ENCODE measurements at places on chromosomes 2 and 18.

DNA sequence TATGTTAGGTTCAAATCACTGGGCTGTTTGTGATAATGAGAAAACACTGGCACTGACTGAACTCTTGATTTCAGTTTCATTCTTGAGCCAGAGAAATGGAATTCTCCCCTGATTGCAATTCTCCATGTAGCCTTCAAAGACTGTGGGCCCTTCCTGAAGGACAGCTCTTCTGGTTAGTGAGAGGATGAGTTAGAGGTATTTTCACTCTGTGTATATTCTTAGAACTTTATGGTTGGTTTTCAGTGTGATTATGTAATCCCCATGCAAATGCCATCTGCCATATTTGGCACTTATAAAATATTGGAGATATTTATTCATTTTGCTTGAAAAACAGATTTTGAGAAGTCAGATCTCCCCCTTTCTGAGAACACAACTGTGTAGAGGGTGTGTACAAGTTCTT is 323.7 kb downstream of the SLC4A3 start:
- DNase-seq = no peak

DNA sequence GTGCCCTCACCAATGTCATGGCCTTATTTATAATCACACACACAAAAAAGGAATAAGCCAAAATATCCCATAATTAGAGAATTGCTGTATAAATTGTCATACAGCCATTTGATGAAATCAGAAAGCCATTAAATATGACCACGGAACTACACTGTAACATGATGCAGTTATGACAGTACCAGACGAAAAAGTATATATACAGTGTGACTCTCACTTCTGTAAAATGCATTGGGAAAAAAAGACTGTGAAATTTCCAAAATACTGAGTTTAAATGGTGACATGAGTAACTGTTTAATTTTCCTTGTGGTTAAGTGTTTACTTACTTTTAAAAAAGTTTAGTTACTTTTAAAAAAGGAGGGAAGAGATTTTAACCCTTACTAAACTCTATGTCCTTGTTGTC is 25.4 kb downstream of the UXS1 start:
- DNase-seq = no peak

DNA sequence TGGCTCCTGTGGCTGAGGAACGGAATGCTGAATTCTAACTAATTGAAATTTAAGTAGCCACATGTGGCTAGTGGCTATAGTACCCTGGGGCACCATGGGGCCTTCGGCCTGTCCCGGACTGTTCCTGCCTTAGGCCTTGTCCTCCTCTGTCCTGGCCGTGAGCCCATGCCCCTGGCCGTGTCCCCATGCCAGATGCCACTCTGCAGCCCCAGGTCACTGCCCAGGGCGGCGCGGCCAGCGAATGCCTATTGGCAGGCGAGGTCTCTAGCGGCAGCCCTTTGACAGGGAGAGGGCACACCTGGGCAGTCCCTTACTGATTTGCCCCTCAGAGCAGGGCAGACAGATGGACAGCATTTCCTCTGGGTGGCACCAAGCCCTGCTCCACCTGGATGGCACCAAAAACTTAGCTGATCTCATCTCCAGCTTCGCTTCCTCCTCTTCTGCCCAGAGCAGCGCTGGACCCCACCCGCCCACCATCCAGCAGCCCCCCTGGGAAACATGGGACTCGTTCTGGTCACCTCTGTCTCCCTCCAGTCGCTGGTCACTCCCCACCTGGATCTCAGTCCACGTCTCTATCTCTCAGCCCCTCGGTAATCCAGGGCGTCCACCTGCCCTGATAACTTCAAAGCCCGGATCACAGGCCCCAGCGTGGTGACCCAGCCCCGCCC is 1.1 kb upstream of the DGKD start:
- DNase-seq = no peak

DNA sequence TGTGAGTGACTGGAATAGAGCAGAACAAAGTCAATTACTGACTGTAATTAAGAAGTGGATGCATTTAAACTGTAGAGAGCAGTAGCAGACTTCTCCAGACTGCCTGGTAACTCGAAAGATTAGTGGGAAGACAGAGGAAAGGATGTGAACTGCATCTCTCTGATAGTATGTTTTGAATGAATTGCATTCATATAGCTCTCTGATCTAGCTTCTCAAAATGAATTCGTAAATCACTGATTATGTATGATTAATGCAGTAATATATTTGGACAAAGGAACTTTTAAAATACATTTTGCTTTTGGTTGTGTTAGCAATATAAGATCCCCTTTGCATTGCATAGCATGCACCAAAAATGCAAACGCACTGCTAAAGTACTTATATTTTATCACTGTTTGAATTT is 304.0 kb downstream of the ARHGAP15 start:
- DNase-seq = no peak

GRCh38 chr2:46876741-46877384 is 38.7 kb downstream of the MCFD2 start:
- DNase-seq = no peak

GRCh38 chr2:189937691-189938090 is 124.8 kb downstream of the MSTN start:
- DNase-seq = no peak

DNA sequence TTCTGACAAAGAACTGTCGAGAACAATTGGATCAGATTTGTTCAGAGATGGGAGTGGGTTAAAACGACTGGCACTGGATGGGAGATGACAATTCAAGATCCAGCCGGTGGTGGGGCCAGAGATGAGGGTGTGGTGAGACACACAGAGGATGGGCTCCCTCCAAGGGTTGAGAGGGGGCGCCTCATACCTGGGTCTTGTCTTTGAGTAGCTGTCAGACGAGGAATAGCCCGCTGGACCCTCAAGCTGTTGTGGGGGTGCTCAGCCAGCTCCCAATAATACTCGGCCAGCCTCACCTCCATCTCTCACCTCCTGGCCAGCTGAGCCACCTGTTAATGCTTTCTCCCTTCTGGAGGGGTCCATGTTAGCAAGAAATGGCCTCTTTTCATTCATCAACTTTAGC is 14.0 kb downstream of the INPP5D start:
- DNase-seq = no peak

- DNase-seq = no peak
Observed at GRCh38 chr2:151192681-151193080, 69.0 kb downstream of the RBM43 start.

GRCh38 chr2:26243470-26244308 is 743 bp downstream of the HADHA start:
- no peak for DNase-seq

DNA sequence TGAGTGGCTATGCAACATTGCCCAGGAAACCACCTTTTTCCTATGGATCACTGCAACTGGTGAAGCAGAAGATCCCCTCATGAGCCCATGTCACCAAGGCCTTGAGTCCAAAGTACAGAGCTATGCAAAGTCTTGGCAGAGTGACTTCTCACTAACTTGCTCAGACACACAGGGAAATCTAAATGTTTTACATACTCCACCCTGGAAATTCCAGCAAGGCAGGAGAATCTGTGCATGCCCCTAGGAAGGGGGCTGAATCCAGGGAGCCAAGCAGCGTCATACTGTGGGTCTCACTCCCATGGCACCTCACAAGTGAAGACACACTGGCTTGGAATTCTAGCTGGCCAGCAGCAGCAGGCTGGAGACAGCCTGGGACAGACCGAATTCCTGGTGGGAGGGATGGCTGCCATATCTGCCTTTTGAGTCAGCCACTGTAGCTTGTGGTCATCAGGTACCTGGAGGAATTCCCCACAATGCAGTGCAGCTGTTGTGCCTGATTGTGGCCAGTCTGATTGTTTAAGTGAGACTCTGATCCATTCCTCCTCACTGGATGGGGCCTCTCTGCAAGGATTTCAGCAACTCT is 1817.4 kb downstream of the SUCLG1 start:
- no peak for DNase-seq

DNA sequence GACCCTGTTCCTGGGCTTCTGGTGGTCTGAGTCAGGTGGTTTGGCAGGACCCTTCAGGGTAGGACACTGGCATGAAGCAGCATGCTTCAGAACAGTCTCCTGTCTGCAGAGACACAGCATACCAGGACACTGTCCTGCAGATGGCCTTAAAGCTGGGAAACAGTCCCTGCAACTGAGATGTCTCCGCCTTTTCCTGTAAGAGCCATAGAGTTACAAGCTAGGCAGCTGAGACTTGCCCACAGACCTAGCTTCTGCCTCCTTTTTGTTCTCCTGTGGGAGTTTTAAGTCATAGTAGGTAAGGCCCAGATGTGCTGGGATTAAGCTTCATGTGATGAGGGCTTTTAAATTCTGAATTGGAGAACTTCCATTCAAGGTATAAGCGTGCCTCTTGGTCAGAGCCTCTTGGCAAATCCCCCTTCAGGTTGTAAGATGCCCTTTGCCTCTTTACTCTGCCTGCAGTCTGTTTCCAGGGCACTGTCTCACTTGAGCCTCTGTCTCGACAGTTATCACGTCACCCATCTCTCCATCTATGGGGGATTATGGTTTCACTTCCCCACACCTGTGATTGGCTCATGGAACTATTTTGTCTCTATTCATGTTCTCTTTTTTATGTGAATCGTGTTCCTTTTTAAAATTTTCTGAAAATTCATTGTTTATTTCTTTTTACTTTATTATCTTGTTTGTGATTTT is 51.8 kb downstream of the COA5 start:
- no peak for DNase-seq

GRCh38 chr2:217729421-217730053 is 273.3 kb downstream of the TNS1 start:
- no peak for DNase-seq

DNA sequence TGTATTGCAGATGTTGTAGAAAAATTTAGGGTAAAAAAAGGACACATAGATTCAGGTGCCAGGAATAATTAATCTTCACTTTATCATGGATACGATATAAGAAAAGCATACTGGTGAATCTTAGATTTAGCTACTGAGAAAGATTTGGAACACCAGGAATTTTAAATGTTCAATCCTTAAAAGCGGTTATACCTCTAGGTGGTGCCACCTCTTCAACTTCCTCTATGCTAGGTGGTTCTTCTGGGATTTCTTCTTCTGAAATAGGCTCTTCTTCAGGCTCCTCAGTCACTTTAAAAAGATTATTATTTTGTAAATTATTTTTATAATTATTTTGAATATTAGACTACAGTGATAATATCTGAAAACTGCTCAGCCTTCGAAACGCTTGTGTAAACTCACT is 133.1 kb downstream of the TTN start:
- DNase-seq = no peak

- no peak for DNase-seq
Observed at GRCh38 chr2:201978986-201979385, 54.7 kb upstream of the FZD7 start.

GRCh38 chr18:49727816-49728215 is 85.5 kb downstream of the ACAA2 start:
- no peak for DNase-seq

GRCh38 chr2:112622528-112622849 is 23.2 kb upstream of the SLC20A1 start:
- DNase-seq = no peak

DNA sequence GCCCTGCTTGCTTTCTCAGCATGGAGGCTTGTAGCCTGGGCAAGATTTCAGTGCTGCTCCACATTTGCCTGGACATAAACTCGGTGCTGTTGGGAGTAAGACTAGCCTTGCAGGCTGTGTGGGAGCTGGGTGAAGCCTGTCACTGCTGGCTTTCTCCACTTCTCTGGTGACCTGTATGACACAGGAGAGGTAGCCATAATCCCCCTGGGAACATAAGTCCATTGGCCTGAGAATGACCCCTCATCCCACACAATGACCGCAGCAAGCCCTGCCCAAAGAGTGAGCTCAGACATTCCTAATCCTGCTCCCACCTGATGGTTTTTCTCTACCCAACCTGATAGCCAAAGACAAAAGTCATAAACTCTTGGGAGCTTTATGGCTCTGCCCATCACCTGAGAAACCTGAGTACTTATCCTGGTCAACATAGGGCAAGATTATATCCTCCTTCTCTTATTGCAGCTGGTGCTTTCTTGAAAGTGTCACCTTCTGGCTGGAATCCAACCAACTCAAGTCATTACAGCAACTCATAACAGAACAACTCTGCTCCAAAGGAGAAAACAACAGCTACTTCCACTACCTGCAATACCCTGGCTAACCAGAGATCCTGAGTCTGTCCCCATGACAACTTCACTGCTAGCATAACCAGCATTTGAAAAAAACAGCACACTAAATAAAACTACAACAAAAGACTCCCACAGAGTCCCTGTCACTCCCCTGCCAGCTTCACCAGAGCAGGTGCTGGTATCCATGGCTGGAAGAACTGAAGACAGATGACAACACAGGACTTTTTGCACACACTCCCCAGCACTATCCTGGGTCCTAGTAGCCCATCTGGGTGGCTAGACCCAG is 834.4 kb upstream of the DDX18 start:
- no peak for DNase-seq

DNA sequence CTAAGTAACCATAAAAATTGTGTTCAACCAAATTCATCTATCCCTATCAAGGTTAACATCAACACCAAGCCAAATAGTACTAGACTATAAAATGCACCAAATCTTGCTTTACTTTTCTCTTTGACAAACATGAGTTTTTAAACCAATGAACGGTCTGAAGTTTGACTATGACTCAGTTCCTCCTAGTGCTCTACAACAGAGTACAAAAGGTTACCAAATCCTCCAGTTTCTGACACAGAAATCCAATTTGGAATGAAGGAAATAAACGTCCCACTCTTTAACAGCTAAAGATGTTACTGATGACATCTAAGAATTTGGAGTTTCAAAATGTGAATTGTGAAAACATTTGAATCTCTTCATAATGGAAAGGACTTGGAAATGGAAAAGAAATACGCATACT is 11.8 kb upstream of the ACVR1 start:
- DNase-seq = no peak

- no peak for DNase-seq
Observed at GRCh38 chr2:46519265-46519664, 39.9 kb downstream of the TMEM247 start.

GRCh38 chr2:8578335-8579244 is 103.3 kb upstream of the ID2 start:
- DNase-seq = no peak

DNA sequence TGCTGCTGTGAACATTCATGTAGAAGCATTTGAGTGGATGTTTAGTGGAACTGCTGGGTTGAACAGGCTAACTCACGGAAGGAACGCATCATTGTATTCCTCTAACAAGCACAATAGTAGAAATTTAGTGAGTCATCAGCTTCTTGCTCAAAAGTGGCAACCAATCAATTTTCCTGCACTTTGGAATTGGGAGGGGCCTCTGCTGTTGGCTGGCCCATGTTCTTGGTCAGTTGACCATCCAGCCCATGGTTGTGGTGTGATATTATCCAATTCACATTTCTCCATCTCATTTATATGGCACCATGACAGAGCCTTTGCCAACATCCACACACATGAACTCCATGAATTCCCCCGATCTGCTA is 95.0 kb downstream of the TNFRSF11A start:
- no peak for DNase-seq

DNA sequence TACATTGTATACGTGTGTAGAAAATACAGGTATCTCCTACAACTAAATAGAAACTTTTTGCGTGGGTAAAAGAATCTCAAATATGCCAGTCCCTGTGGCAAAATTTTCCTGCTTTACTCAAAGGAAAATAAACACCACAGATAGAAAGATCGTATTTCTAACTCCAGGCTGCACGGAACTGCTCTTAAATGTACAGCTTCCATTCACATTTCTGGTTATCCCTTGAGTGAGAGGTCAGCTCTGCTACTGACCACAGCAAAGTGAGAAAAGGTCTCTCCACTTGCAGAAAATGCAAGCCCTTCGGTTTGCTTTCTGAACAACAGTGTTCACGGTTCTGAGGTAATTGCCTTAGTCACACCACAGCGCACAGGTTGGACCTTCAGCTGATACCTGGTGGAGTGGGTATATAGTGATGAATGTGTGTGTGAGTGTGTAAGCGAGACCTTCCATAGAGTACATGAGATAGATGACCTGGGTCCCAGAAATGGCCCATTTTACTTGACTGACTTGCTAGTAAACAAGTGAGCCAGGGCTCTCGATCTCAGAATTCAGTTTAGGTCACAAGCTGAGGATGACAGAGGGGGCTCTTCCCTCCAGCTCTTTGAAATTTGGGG is 52.1 kb downstream of the ALPK2 start:
- DNase-seq = no peak
